ENCODE measurements at places on chromosomes 5 and 9.

- peak; percentile 40 for DNase-seq
Measured at GRCh38 chr5:156934450-156935211, 28.4 kb downstream of the TIMD4 start.

GRCh38 chr5:36180556-36181350, 28.8 kb downstream of the SKP2 start:
- DNase-seq = no peak

DNA sequence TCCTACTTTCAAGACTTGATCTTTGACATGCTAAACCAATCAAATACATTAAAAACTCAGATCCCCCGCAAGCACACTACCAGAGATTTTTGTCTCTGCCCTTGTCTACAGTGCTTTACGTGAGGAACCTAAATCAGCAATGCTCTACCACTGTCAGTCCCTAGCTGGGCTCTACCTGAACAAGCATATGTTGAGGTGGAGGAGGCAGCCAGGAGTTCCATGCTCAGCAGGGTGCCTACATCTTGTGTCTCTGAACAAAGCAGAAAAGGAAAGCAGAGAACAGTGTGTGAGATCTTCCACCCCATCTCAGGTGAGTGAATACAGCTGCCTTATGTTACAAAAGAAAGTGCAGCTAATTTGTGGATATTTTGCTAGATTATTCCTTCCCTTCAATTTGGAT, 255.0 kb downstream of the NDUFS4 start:
- no peak for DNase-seq

DNA sequence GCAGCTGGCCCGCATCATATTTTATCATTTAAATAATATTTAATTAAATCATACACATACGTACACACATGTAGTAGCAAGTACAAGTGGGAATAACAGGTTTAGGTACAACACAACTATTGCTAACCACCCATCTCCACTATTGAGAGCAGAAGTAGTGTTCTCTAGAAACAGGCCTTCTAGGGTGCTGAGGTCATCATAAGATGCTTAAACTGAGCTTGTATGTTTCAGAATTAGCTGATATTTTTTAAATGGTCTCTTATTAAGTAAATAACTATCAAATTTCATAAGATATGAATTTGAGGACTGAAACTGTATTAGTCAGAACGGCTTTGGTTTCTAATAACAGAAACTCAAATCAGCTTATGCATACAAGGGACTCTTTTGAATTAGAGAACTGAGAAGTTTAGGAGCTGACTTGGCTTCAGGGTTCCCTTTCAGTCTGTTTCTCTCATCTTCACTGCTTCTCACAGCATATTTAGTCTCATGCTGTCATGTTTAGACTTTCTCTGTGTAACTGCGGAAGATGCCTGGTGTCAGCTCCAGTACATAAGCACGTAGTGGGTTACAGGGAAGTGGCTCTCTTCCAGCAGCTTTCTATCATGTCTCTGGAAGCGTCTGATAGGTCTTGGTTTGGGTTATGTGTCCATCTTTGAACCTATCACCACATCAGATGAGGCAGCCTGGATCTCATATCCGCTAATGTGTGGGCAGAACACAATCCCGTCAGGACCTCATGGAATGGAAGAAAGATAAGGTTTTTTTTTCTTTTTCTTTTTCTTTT, 25.0 kb upstream of the OCLN start:
- DNase-seq = no peak

GRCh38 chr9:37421914-37422288, 595 bp upstream of the GRHPR start:
- no peak for DNase-seq

GRCh38 chr5:140240987-140241706, 61.8 kb downstream of the PFDN1 start:
- no peak for DNase-seq

- DNase-seq = no peak
Measured at GRCh38 chr9:15220658-15221318, 86.2 kb downstream of the TTC39B start.

DNA sequence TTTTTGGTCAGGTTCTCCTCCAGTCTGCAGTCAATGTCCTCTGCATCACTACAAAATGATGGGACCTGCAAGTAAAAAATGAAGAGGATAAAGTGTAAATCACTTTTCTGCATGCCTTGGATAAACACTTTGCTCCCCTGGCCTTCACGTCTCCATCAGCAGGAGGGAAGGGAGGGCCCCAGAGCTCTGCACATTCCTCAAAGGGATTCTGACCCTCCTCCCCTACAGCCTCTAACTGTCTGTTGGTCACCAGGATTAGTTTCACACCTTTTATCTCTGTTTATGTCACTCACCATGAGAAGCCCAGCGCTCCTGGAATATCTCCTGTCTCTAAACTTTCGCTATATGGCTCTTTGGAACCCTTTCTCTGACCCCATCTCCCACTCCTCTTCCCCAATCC, 103.3 kb downstream of the SVEP1 start:
- DNase-seq = no peak

GRCh38 chr5:179315356-179315890, 29.8 kb downstream of the ADAMTS2 start:
- no peak for DNase-seq

DNA sequence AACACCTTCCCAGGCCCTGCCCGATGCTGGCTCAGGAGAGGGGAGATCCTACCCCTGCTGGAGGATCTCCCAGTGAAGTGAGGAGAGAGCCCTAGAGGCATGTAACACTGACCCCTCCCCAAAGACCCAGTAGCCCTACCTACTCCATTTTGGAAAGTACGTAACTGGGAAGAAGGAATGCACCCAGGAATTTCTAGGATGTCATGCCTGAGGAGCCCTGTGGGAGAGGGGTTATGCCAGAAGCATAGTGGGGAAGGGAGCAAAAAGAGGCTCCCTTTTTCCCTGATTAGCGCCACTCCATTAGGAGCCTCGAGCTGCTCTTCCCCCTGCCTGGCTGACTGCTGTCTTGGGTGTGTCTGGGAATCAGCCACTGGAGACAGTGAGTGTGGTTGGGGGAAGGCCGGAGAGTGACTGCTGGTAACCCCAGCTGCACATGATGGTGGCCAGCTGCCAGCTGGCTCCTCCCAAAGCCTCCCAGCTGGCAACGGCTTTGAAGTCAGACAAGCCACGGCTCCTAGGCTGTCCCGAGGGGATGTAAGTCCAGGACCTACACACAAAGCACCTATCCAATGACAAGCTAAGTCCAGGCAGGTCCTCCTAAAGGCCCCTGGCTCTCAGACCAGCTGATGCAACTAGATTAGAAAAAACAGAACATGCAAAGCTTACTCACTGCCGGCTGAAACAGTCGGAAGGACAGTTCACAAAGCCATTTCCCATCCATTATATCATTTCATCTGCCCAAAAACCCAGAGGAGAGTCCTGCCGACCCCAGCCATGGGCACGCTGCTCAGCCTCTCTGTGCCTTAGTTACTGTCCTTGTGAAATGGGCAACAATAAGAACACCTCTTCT, 136.5 kb upstream of the ABCA1 start:
- peak; percentile 29 for DNase-seq

GRCh38 chr5:168807287-168807686, 228.1 kb upstream of the PANK3 start:
- DNase-seq = no peak

DNA sequence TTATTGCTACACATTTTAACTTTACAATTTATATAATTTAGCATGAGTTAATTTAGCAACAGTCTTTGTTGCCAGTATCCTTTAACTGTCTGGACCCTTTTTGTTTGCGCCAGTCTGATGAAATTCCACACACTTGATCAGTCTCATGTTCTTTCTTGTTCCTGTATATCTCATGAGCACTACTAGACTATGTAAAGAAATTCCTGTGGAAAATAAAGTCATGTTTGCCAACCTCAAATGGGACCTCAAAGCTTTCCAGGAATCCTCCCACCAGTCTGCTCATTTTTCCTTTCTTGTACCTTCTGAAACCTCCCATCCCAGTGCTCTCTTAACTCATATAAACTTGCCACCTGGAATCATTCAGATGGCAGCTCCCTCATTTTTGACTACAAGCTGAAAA, 8.0 kb downstream of the DMXL1 start:
- DNase-seq = no peak

- no peak for DNase-seq
Measured at GRCh38 chr9:124706685-124707084, 64.4 kb downstream of the NR6A1 start.

DNA sequence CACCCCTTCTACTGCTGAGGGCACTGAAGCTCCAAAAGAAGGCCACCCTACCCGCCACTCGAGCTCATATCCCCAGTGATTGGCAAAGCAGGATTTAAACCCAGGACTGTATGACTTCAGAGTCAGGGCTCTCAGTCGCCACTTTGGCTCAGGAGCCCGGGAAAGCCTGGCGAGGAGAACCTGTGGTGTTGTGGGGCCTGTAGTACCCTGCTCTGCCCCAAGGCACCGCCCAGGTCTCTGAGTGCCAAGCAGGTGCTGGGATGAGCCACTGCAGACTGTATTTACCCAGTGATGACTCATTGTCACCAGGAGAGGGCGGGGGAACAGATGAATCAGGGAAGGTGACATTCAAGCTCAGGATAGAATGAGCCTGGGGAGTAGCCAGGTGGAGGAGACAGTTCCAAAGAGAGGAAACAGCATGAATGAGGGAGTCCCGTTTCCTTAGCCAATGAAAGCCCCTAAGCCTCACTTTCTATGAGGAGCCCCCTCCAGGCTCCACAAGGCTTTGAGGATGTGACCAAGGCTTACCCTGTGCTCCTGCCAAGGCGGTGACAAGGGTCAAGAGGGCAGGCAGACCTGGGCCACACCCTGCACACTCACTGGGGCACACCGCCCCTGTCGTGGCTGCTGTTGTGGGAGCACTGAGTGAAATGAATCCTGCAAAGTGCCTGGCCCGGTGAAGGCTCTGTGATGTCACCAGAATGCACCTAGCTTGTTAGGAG, 17.8 kb upstream of the DPM2 start:
- DNase-seq = no peak

DNA sequence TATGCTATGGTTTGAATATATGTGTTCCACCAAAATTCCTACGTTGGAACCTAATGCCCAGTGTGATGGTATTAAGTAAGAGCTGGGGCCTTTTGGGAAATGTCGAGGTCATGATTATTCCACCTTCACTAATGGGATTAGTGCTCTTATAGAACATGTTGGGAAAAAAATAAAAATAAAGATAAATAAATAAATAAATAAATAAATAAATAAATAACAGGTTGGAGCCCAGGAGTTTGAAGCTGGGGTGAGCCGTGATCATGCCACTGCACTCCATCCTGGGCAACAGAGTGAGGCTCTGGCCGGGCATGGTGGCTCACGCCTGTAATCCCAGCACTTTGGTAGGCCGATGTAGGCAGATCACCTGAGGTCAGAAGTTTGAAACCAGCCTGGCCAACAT, 22.5 kb downstream of the BASP1 start:
- DNase-seq = no peak

DNA sequence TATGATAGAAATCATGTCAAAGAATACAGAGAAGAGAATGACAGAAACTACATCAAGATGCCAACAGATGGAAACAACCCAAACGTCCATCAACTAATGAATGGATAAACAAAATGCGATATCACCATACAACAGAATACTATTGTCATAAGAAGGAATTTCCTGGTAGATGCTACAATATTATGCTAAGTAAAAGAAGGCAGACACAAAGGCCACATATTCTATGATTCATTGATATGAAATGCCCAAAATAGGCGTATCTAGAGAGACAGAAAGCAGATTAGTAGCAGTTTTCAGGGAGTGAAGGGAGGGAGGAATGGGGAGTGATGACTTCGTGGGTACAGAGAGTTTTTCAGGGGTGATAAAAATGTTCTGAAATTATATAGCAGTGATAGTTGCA, 58.3 kb upstream of the AKNA start:
- no peak for DNase-seq

GRCh38 chr5:137613554-137614265, 114.6 kb upstream of the SPOCK1 start:
- no peak for DNase-seq

- DNase-seq = no peak
Measured at GRCh38 chr9:111851553-111851952, 45.1 kb upstream of the UGCG start.

- no peak for DNase-seq
Measured at GRCh38 chr9:6922680-6923079, 164.9 kb downstream of the KDM4C start.

- DNase-seq = no peak
Measured at GRCh38 chr5:135254183-135254582, 144.8 kb downstream of the MACROH2A1 start.

DNA sequence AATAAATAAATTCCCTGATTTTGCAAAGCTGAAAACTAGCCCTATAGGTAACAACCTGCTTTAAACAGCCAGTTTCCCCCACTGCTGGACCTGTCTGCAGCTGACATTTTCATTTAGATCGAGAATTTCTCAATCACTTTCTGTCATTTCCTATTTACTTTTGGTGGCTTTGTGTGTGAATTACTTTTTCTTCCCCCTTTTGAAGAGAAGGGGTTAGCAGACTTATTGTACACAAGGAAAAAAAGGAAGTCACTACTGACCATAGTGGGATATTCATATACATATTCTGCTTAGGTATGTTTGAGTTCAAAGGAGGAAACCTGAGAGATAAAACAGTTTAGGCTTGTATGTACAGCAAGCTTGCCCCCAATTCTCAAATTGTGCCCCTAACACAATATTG, 27.0 kb upstream of the IFNB1 start:
- no peak for DNase-seq

All from thymus (tissue), 14 donors.